SJSA1 (cell line): ENCODE measurements at places on chromosomes 3 and 15. TPM values are rescaled to one million over a fixed set of nuclear protein-coding genes. Genes with fewer than 3 reads are reported as not detected.

NR2F2 gene
- 9.8 and 14.0 TPM in 2 replicates for total RNA-seq

RNU5B-1 gene
- not detected in 2 replicates for total RNA-seq

DNA sequence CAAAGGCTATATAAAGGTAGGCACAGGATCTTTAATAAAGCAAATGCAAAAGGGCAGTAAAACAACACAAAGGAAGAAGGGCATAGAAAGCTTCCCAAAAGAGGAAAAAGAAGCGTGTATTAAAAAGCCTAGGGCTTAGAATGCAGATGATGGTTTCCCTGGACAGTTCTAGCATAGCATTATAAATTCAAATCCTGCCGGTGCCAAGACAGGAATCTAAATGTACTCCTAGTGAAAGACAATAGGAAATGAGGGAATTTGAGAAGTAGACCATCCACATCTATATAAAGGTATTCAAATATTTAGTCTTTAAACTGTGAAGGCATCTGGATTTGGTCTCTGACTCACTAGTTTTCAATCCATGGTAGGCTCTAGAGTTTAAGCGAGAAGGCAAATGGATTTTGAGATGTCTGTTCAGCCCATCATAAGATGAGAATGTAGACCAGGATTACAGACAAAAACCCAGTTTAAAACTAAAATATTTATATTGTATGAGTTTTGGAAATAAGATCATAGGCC, 431.8 kb downstream of the TBL1XR1 start:
- no peak for DNase-seq

- DNase-seq, result no peak
Observed at GRCh38 chr15:64006642-64007041, 39.6 kb downstream of the DAPK2 start.

DNA sequence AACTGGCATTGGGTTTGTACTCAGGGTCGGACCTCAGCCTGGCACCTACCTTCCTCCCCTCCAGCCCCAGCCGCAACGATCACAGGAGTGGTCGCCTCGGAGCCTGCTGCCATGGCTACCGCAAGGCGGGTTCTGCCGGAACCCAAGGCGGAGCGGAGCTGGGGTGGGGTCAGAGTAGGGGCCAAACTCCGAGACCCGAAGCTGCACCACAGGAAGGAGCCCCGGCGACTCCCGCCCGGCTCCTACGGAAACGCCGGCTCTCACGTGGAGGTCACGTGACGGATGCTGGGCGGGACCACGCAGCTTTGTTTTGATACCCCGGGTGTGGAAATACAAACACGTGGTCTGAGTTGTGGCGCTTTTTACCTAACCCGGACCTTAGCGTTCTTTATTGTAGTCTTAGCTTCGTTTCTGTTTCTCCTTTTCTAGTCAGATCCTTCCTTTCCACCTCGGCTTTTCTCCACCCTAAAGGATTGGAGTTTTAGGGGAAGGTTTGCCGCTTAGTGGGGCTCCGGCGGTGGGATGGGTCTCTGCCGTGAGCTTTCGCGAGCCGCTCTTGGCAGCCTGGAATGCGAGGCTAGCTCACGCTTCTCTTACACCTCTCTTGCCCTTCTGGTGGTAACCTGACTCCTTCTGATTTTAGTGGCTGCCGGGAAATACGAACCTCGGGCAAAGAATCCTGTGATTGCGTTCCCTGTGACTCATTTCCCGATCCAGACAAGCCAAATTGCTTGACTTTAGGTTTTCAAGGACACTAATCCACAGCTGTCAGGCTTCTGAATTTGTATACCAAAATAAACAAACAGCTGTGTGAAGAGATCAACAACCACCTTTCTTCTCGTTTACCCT, at the start of gene HSPBAP1:
Gene HSPBAP1 (minus strand): TSS at position 264 of the 849 bp plus-strand sequence. CDS start 151 bp downstream, at position 113.
- peak; percentile 82 for DNase-seq

DNA sequence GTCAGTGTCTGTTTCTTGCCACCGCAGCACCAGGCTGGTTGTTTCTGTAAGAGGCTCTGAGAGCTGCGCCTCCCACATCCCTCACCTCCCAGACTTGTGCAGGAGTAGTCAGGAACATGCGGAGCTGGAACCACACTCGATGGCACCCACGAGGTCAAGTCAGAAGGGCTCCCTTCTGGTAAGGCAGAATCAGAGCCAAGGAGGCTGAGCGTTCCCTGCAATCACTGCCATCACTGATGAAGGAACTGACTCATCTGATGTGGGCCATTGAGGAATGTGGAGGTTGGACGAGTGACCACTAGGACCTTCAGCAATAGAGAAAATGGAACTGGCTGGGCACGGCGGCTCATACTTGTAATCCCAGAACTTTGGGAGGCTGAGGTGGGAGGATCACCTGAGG, 35.7 kb upstream of the BLM start:
- peak; percentile 77 for DNase-seq
